Activated CD4-positive, alpha-beta T cell treated with anti-CD3 and anti-CD28 coated beads, Interleukin-10, Interleukin-2, amounts not matched to agents 100 ng/mL and 50 ng/mL, durations not matched to agents 16 hours and 8 hours (primary cell): ENCODE measurements at places on chromosomes 5 and 9.

DNA sequence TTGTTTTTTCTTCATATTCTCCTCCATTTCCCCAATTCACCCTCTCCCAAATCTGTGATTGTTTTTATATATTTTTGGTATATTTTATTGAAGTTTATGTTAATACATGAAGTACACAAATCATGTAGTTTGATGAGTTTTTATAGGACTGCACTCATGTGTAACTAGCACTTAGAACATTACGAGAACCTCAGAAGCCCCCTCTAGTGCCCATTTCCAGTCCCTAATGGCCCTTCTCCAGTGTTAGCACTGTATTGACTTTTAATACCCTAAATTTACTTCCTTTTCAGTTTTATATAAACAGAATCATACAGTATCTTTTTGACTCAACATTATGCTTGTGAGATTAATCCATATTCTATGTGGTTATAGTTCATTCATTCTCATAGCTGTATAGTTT lies 18.5 kb upstream of the FKTN start:
- no peak for DNase-seq

DNA sequence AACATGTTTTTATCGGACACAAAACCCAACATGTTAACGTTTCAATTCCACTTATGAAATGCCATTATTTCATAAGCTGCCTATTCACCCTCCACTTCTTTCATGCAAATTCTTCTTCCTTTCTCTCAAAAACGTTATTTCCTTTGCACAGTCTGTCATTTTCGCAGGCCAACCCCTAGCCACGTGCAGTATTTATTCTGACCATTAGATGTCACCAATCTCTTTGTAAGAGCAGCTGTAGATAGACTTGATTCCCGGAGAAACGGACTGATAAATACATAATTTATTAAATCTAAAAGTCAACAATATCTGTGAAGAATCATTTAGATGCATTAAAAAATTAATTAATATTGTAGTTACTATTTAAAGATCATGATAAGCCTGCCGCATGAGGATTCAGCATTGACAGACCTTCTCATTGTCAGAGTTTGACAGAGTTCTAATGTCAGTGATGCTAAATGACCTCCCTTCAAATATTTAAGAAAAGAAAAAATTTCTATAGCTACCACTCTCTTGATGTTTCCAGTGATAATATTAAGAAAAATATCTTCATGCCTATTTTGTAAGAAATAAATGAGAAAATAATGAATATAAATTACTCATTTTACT lies 933.6 kb downstream of the CDH12 start:
- peak; percentile 26 for DNase-seq

- DNase-seq = no peak
Observed at GRCh38 chr5:8644377-8644776, 775.4 kb downstream of the MTRR start.

DNA sequence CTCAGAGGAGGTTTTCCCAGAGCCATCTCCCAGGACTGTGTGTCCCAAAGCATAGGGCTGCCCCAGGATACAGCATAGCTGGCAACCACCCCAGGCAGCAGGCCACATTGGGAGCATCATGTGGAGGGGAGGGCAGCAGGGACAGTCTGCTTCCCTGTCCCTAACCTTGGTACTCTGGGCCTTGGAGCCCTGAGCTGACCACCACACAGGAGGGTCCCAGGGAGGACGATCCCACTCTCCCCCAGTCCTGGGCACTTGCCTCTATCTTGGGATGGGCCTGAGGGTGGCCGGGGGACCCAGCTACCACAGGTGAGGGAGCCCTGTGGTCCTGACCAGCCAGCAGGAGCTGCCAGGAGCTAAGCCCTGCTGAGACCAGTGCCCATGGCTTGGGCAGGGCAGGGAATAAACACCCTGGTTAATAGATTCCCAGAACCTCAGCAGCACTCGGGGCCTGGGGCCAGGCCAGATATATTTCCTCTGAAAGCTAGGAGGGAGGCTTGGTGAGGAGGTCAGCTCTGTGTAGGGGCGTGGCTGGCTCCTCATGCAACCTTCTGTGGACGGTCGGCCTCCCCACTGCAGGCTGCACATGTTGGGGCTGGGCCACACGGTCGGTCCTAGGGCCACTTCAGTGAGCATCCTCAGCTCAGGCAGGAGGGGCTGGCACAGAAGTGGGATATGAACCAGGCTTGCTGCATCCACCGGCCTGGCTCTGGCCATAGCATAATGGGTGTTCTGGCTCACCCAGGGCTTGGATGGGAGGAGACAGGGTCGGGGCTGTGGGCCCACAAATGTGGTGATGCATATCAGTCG lies 4.2 kb downstream of the NINJ1 start:
- DNase-seq = no peak

DNA sequence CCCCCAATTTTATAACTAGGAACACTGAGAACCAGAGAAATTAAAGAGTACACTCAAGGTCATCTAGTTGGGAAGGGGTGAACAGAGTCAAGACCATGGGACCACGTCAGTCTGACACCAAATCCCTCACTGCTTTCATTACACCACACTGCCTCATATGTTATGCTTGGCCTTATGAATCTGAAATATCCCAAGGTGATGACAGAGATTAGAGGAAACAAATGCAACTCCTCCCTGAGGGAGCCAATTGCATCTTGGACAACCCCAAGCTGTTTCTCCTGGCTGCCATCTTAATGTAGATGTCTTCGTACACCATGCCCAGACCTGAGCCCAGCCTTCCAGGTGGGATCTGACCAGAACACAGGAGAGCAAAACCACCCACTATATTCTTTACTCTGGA lies 60.6 kb upstream of the ABCA1 start:
- DNase-seq = no peak

- DNase-seq = no peak
Observed at GRCh38 chr5:74103131-74104023, 477.4 kb downstream of the ARHGEF28 start.

DNA sequence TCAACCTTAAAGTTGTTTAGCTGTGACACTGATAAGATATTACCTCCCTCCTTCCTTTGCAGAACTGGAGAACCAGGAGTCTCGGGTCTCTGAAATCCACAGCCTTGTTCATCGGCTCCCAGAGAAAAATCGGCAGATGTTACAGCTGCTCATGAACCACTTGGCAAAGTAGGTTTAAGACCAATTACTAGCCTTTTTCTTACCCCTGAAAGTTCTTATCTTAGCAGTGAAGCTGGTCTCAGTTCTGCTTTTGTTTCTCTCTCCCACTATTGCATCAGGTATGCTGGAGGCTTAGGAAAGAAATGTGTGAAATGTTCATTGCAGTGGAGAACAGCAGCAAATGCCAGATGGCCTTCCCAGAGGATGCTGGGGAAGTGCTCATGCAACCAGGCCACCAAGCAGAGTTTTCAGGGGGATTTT lies 287.4 kb downstream of the ARHGAP26 start:
- DNase-seq = no peak

- DNase-seq = no peak
Observed at GRCh38 chr5:158376679-158377078, 517.7 kb upstream of the CLINT1 start.

- DNase-seq = no peak
Observed at GRCh38 chr5:175772747-175773533, 98.4 kb upstream of the CPLX2 start.

- DNase-seq = peak; percentile 61
Observed at GRCh38 chr5:141623186-141623585, 4.4 kb upstream of the DIAPH1 start.

DNA sequence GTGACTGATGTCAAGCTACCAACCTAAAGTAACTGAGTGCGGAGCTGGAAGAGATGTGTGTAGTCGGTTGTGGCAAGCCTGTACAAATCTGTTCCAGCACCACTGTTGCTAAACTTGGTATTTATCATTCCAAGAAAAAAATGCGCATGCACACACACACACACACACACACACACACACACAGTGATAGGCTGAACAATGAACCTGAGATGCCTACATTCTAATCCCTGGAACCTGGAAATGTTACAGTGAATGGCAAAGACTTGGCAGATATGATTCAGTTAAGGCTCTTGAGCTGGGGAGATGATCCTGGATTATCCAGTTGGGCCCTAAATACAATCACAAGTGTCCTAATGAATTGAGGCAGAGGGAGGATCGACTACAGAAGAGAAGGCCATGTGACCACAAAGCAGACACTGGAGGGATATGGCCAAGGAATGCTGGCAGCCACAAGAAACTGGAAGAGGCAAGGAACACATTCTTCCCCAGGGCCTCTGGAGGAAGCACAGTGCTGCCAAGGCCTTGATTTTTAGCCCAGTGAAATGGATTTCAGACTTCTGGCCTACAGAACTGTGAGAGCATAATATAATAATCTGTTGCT lies 49.7 kb upstream of the LHFPL2 start:
- DNase-seq = no peak

GRCh38 chr5:62475072-62475471 lies 62.5 kb downstream of the IPO11 start:
- DNase-seq = no peak

GRCh38 chr5:129716651-129717050 lies 31.2 kb upstream of the MINAR2 start:
- DNase-seq = no peak

GRCh38 chr5:181215997-181216989 lies 6.8 kb upstream of the TRIM41 start:
- DNase-seq = peak; percentile 64

GRCh38 chr9:104927216-104927911 lies 591 bp downstream of the ABCA1 start:
- no peak for DNase-seq

DNA sequence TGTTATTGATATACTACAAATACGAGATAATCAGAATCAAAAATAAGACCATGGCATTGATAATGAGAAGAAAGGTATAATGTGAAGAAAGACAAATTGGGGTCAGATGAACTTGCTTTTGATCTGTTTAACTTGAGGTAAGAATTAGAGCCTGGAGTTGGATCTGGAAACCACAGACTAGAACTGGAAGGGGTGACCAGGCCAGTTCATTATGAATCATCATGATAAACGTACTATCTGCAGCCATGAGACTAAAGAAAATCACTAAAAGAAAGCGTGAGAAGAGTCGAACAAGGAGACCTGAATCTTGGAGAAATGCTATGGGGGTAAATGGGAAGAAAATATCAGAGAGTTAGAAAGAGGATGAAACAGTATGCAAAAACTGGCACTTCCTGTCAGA lies 967.5 kb downstream of the NR2F1-AS1 start:
- no peak for DNase-seq

- DNase-seq = peak; percentile 79
Observed at GRCh38 chr5:912280-913091, 19.8 kb downstream of the TRIP13 start.
